ENCODE measurements at places on chromosomes 3 and 15. TPM values are rescaled to one million over a fixed set of nuclear protein-coding genes. Genes with fewer than 3 reads are reported as not detected.

GRCh38 chr15:51750792-51751696 lies at the start of gene TMOD2:
Gene TMOD2, plus strand, starts transcription at chr15:51751597. Its CDS starts 14,845 bp downstream, at chr15:51766442.
- peak; percentile 71 for DNase-seq

Gene SPESP1
- not detected for total RNA-seq

- DNase-seq, result no peak
These were observed 13.6 kb downstream of the RASA2 start for GRCh38 chr3:141500397-141500796.

Gene PRTG
- 10.8 TPM for total RNA-seq

DNA sequence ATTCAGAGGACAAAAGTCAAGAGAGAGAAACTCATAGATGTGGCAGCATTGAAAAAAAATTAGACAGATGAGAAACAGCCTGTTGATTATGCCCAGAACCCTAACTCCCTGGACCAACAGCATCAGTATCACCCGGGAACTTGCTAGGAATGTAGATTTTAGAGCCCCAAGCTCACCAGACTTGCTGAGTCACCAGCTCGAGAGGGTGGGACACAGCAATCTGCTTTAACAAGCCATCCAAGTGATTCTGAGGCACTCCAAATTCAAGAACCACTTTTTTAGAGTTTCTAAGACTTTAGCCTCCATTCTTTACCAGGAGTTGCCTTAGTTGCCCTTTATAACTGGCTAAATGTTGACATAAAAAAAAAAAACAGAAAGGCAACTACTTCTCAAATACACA lies 70.9 kb downstream of the CGGBP1 start:
- no peak for DNase-seq

Gene SI
- total RNA-seq, result 78.4 TPM

DNA sequence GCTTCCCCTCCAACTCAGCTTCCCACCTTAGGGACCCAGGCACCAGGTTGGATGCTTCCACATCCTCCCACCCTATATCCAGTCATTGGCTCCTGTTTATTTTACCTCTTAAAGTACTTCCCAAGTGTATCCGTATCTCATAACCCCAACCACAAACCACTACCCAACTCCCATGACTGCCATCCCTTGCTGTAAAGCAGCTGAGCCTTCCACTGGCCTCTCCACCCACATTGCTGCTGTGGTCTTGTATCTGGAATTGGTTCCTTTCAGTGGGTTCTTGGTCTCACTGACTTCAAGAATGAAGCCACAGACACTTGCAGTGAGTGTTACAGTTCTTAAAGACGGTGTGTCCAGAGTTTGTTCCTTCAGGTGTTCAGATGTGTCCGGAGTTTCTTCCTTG lies 79.8 kb upstream of the HRH1 start:
- no peak for DNase-seq

DNA sequence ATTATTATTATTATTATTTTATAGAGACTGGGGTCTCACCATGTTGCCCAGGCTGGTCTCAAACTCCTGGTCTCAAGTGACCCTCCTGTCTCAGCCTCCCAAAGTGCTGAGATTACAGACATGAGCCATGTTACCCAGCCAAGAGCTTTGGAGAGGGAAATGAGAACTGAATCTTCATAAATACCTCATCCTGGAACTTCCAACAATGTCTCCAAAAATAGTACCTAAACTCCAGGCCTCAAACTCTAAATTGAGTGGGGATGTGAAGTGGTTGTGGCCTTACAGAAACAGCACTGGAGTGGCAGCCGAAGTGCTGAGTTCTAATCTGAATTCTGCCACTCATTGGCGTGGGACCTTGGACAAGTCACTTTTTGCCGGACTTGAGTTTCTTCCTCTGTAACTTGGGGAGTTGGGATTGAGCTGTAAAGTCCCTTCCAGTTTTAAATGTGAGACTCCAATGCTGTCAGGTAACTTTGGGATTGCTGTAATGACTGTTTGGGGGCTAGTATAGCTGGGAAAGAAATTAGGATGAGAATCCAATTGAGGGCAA lies 10.0 kb upstream of the SRP14 start:
- no peak for DNase-seq

GRCh38 chr3:107833043-107833442 lies 257.8 kb downstream of the CD47 start:
- DNase-seq, result no peak

- DNase-seq, result no peak
These were observed 65.1 kb downstream of the GAP43 start for GRCh38 chr3:115688418-115688817.

Gene KNG1
- total RNA-seq, result 88.9 TPM

GRCh38 chr3:156271995-156272719 lies 151.8 kb downstream of the KCNAB1 start:
- DNase-seq, result no peak

DNA sequence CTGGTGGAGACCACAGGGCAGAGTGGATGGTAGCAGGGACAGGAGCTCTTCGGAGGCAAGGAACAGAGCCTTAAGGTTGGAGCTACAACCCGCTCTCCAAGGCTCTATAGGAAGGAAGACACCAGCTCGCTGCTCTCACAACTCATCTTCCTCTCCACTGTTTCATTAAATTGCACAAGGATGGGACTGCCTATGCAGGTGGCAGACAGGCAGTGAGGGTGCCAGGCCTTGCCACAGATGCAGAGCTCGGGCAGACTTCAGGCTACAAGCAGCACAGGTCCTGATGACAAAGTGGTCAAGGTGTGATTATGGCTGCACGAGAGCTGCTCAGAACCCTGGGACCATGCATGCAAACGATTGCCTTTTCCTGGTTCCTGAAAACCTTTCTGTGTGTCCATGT lies 144.6 kb downstream of the FOXP1 start:
- DNase-seq, result no peak

Gene EHHADH
- total RNA-seq, result 22.0 TPM

Gene RBP2
- 295 TPM for total RNA-seq

DNA sequence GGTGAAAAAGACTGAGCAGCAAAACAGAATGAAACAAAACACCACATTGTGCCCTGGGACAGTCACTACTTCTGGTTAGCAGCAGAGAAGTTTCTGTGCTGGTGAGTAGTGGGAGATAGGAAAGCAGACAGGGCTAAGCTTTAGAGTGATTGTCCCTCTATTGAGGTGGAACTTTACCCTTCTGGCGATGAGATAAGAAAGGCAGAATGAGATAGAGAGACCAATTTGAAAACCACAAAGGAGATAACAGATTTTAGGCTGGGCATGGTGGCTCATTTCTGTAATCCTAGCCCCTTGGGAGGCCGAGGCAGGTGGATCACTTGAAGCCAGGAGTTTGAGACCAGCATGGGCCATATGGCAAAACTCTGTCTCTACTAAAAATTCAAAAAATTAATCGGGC lies 208.5 kb downstream of the TBL1XR1 start:
- DNase-seq, result no peak

- DNase-seq, result no peak
These were observed 402.2 kb upstream of the CFAP20DC start for GRCh38 chr3:59451800-59452746.

GRCh38 chr3:14225421-14225820 lies 46.8 kb downstream of the LSM3 start:
- DNase-seq, result no peak

Gene C3orf20
- 0.07 TPM for total RNA-seq

GRCh38 chr3:40366203-40367162 lies 20.5 kb upstream of the ENTPD3 start:
- no peak for DNase-seq

Gene KBTBD13
- not detected for total RNA-seq

Gene CLSTN2
- total RNA-seq, result 27.0 TPM

- DNase-seq, result no peak
These were observed 43.8 kb upstream of the TLE3 start for GRCh38 chr15:70141376-70142071.

DNA sequence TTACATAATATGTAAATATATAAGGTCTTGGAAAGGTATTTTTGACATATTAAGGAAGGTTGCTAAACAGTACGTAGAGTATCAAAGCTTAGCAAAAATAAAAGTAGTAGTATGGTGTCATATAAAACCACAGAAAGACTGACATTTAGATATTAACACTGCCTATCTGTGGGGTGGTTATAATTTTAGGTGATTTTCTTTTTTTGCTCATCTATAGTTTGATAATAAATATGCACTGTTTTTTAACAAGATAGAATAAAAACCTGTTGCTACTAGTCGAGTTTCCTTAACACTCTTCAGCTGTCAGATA lies 40.7 kb downstream of the ETV5 start:
- no peak for DNase-seq

Gene CORO2B
- total RNA-seq, result 1.2 TPM

Gene CD80
- total RNA-seq, result 0.07 TPM

Gene CPNE9
- not detected for total RNA-seq

DNA sequence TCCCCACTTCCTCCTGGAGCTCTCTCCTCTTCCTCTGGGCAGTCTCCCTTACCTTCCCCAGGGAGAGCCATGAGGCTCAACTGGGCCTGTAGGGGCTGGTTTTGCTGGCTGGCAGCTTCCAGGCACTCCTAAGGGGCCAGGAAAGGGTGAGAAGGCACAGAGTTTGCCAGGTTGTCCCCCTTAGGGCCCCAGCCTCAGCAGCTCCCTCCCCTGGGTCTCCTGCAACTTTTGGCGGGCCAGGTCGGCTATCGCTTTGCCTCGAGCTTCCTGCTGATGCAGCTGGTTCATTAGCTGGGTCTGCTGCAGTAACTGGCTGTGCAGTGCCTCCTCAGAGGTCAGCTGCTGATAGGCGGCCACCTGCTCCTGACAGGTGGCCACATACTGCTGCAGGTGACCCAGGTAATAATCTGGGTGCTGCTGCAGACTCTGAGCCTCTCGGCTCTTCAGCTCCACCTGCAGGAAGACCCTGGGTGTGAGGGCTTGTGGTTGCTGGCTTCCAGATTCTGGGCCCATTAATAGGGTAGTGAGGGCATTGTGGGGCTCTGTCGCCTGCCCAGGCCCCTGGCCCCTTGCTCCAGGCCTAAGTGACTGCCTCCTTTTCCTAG lies 29.7 kb upstream of the OR4F6 start:
- peak; percentile 32 for DNase-seq

Gene OXTR
- total RNA-seq, result 1.6 TPM

Gene DIPK2A
- total RNA-seq, result 90.8 TPM

Gene HDC
- total RNA-seq, result 0.44 TPM

Gene FGF7
- total RNA-seq, result 13.0 TPM

GRCh38 chr3:9213019-9213634 lies 36.3 kb downstream of the SRGAP3 start:
- no peak for DNase-seq

- no peak for DNase-seq
These were observed 5.6 kb downstream of the SLC25A38 start for GRCh38 chr3:39388741-39389248.

Gene CAND2
- total RNA-seq, result 5.0 TPM

Gene SEC62
- 48.7 TPM for total RNA-seq

Gene RYR3
- total RNA-seq, result 0.37 TPM

GRCh38 chr3:29890801-29891200 lies 609.9 kb downstream of the RBMS3 start:
- no peak for DNase-seq

DNA sequence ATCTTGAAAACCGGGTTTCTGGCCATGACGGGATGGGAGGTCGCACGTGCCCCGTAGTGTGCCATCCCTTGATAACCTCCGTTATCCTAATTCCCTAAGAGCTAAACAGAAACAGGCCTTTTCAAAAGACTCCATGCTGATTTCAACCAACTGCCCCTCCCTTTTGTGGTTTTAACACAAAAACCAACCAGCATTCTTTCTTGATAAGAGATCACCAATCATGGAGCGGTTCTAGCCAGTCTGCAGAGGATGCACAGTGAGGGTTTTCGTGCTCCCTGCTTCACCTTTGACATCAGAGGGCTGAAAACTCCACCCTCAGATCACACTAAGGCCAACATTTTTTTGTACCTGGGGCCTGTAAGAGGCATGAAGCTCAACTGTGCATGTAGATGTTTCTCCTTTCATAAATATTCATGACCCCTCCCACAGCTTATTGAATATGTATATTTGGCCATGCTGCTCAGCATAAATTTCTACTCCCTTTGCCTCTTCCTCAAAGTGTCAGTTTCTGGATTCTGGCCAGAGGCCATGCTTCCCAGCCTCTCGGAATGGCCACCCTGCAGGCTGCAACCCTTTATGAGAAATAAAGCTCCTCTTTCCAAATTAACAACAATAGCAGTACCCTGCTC lies 41.3 kb downstream of the FAM3D start:
- no peak for DNase-seq

Gene ITIH4
- 45.3 TPM for total RNA-seq

DNA sequence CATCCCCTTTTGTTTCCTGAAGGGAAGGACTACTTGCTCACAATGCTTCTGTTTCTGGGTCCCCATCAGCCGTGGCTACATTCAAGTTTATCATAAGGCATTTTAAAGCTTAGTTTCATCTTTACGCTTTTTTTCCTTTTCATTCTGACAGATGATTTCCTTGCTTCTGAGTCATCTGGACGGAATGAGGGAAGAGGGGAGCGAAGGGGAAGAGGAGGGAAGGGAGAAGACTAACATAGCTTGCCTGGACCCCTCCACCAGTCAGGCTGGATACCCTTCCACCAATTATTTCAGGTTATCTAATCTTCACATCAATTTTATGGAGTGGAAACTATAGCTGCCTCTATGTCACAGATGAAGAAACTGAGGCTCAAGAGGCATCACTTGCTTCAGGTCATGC lies 27.6 kb downstream of the FAM3D start:
- DNase-seq, result no peak

DNA sequence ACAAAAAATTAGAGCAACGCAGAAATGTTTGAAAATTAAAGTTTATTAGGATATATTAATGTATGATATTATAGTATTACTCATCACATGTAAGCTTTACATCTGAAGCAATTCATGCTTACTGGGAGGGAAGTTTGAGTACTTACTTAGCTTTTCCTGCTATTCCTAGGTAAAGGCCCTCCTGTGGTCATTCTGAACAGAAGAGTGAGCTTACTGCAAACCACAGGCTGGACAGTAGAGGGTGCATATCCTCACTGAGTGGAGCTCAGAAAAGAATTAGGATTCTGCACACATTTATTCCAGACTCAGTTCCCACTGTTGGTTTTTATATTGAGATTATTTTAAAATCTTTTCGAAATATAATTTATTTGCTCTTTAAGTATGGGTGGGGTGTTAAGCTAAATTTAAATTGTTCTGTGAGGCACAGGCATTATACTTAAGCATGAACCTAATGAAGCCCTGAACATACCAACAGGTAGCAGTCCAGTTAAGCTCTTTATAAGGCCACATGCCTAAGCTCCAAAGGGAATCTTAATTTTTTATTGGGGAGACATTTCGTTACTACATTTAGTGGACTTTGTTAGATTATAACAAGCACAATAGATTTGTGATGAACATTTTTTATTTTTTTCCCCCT lies 10.2 kb downstream of the MRPS22 start:
- DNase-seq, result peak; percentile 77

GRCh38 chr3:98325055-98325454 lies 28.6 kb upstream of the OR5K4 start:
- DNase-seq, result peak; percentile 37

GRCh38 chr3:138928727-138929372 lies 18.1 kb downstream of the FOXL2 start:
- DNase-seq, result no peak

GRCh38 chr3:141699324-141699723 lies 38.8 kb upstream of the RNF7 start:
- DNase-seq, result no peak
